ENCODE measurements at places on chromosomes 1 and 21. TPM values are rescaled to one million over a fixed set of nuclear protein-coding genes. Genes with fewer than 3 reads are reported as not detected.

Gene MIGA1
- 3.3 TPM for polyA plus RNA-seq

Gene ALPL
- 0.28 TPM for polyA plus RNA-seq

Gene PINK1
- 89.2 TPM for polyA plus RNA-seq

Gene OR2T11
- not detected for polyA plus RNA-seq

Gene LHX8
- 0.05 TPM for polyA plus RNA-seq

Gene PERM1
- polyA plus RNA-seq, result not detected

- DNase-seq, result no peak
Measured at GRCh38 chr1:181296180-181296579, 187.1 kb upstream of the CACNA1E start.

- DNase-seq, result no peak
Measured at GRCh38 chr1:46425726-46426125, 31.6 kb downstream of the FAAH start.

- DNase-seq, result no peak
Measured at GRCh38 chr1:21865943-21866706, 54.1 kb downstream of the LDLRAD2 start.

- DNase-seq, result no peak
Measured at GRCh38 chr1:113608399-113608798, 150.9 kb downstream of the PHTF1 start.

DNA sequence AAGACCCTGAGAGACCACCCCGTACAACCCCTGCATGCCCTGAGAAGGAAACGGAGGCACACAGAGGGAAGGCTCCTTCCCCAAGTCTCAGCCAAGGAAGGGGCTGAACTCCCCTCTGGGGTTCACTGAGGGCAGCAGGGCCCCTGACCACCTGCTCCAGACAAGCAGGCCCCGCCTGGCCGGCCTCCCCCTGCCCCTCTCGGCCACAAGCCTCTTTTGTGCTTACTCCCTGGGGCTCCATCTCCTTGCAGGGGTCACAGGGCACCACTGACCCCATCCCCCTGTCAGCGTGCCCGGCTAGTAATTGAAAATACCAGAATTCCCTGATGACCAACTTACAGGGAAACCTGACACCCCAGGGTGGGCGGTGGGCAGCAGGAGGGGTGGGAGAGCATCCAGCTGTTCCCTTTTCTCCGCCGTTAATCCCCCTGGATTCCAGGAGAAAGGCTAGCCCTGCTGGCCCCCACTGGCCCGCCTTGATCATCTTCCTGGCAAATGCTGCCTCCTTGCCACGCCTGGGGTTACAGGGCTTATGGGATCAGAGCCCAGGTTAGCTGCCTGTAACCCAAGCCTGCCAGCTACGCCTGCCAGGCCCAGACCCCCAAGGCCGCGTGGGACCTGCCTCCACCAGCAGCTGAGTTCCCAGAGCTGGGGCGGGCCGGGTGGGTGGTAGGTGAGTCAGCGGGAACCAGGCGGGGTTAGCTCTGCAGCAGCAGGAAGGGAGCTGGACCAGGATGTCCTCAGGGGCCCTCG lies 96.1 kb downstream of the LACTBL1 start:
- no peak for DNase-seq

- no peak for DNase-seq
Measured at GRCh38 chr1:29362116-29362515, 125.8 kb downstream of the PTPRU start.

GRCh38 chr1:219324171-219324570 lies 150.5 kb downstream of the LYPLAL1 start:
- DNase-seq, result no peak

DNA sequence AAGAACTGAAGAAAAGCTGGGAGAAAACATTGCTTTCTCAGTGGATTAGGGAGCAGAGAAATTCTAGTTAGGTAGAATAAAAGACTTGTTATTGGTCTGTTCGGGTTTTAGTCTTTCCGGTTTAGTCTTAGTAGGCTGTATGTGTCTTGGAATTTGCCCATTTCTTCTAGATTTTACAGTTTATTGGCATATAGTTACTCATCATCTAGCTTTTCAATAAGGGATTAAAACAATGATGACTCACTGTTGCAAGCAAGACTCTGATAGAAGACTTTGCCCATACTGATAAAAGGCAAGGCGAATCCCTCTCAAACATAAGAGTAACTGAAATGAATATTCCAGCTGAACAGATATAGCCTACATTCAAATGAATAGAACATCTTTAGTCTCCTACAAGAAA lies 62.3 kb downstream of the GPR137B start:
- DNase-seq, result no peak

DNA sequence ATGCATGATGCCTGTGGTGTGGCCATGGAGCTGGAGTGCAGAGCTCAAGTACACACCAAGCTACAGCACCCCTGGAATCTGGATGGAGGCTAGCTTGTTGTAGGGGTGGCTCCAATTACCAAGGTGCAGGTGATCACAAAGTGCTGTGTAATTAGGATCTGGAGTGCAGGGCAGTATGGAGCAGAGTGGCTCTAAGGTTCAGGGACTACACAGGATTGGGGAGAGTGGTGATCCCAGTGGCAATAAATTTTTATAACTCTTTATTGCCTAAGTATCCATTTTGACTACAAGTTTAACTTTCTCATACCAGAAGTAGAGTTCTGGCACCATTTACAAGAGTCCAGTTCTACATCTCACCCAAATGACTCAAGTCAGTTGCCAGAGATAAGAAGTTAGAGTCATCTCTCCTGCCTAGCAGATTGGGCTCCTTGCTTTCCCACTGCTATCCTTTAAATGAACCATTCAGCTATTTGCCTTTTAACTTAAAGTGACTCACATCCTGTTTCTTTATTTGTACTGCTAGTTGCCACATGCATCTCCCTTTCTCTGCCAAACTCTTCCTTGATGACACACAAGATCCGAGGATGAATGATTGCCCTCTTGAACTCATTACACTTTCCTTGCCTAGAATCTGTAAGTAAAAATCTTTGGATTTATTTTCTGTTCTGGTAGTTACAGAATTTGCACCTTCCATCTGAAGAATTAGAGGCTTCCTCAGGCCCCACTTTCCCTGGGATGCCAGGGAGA lies 427.2 kb downstream of the KCNT2 start:
- peak; percentile 86 for DNase-seq

- no peak for DNase-seq
Measured at GRCh38 chr1:160063176-160063575, 6.8 kb downstream of the KCNJ10 start.

- DNase-seq, result no peak
Measured at GRCh38 chr1:32496127-32496526, 31.3 kb downstream of the ZBTB8B start.

GRCh38 chr1:169115891-169116585 lies 9.5 kb downstream of the ATP1B1 start:
- no peak for DNase-seq

GRCh38 chr1:193283016-193283415 lies 96.6 kb upstream of the B3GALT2 start:
- DNase-seq, result peak; percentile 45

- no peak for DNase-seq
Measured at GRCh38 chr21:14687268-14687625, 141.1 kb upstream of the SAMSN1 start.

GRCh38 chr1:179038528-179039281 lies 13.0 kb downstream of the FAM20B start:
- DNase-seq, result no peak

Data from BJ (cell line).